ENCODE measurements at places on chromosomes 4 and X.

- DNase-seq, result no peak
Measured at GRCh38 chr4:90641861-90642599, 514.8 kb downstream of the CCSER1 start.

DNA sequence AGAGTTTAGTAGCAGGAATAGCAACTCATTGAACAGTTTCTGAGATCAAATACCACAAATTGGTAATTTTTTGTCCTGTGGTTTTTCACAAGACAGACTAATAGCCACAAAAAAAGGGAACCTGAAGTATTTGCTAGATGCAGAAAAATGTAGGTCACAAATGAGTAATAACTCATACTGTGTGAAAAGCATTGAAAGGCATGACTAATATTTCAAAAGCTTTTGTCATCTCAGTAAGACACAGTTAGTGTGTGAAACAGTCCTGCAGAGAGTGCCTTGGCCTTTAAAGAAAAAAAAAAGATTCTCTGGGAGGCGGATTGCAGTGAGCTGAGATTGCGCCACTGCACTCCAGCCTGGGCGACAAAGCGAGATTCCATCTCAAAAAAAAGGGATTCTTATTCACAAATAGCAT is 31.4 kb upstream of the SLC25A31 start:
- DNase-seq, result no peak

DNA sequence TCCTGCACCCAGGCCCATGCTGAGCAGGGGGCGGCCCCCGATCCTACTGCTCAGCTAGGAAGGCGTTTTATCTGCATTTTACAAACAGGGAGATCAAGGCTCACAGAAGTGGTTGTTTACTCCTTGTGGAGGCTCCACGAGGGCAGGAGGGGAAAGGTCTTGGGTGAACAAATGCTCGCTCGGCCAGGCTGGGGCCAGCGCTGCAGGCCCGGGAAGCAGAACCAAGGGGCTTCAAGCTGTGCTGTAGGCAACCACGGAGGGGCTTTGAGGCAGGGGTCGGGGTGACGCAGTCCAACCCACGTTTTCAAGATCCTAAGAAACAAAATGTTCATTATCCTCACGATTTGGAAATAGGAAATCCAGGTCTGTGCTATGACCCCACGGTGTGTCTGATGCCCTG is 125.8 kb downstream of the HMX1 start:
- DNase-seq, result no peak

- no peak for DNase-seq
Measured at GRCh38 chrX:107571296-107571998, 56.9 kb upstream of the PRPS1 start.

- DNase-seq, result no peak
Measured at GRCh38 chrX:68703369-68703768, 55.9 kb downstream of the STARD8 start.

- no peak for DNase-seq
Measured at GRCh38 chr4:79907001-79907400, 166.0 kb downstream of the ANTXR2 start.

DNA sequence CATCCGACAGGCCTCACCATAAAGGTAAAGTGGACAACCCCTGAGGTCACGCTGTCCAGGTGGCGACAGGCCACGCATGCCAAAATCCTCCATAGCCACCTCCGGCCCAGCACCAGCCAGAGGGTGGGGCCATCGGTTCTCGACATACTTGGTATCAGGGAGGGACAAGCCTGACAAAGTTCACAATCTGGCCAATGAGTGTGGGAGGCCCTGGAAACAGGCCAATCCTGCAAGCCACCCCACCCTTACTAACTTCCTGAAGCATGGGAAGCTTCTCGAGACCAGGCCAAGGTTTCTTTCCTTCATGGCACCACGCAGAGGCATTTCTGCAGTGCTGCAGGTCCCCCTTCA is 73.8 kb downstream of the MTMR1 start:
- DNase-seq, result no peak

DNA sequence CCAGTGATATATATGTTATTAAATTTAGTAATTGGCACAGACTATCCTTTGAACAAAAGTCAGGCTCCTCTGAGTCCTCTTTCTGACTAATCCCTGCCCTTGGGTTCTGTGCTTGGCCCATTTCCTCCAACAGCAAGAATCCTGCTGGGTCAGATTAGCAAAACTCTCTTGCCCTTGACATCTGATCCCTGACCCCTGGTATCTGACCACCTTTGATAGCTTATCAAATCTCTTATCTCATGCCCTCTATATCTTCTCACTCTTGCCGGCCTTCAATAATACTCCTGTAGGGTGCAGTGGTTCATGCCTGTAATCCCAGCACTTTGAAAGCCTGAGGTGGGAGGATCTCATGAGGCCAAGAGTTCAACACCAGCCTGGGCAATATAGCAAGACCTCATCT is 245.5 kb upstream of the FAM47A start:
- no peak for DNase-seq

DNA sequence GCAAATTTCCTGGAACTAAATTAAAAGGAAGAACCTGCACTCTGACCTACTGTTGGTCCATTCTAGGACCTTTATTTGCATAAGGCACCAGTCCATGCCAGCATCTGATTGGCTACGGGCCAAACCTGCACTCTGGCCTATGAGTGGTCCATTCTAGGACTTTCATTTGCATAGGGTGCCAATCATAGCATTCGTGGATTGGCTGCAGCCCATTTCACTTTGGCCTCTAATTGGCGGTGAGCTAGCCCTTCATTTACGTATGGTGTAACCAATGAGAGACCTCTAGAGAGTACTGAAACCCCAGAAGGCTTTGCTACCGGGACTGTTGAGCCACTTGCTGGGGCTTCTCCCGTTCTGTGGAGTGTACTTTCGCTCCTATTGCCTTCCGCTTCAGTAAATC is 6.1 kb upstream of the RNF175 start:
- DNase-seq, result no peak

GRCh38 chr4:9765091-9765490 is 16.3 kb upstream of the DRD5 start:
- no peak for DNase-seq

DNA sequence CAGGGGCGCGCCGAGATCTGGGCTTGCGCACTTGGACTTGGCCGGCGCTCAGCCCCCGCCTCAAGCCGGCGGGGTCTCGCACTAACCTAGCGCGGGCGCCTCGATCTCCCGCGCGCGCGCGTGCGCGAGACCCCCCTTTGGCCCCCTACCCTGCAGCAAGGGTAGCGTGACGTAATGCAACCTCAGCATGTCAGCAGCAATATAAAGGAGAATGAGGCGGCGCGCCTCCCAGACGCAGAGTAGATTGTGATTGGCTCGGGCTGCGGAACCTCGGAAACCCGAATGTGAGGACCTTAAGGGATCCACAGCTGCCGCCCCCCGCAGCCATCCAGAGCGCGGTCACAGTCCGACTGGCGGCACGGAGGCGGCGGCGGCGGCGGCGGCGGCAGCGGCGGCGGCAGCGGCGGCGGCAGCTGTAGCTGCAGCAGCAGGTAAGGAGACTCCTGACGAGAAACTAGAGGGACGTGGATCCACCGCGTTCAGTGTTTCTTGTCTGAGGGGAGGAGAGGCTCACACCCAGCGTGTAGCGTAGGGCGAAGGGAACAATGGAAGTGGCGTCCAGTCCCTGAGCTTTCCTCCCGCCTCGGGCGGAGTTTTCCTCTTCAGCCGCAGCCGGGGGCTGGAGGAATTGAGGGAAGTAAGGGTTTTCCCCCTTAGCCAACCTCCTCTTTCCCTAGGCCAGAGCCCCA is at the start of the genes SATL1 and ZNF711:
Gene SATL1 (minus strand): TSS at position 19 of the 689 bp plus-strand sequence. CDS start 134,811 bp downstream, outside the sequence.
Gene ZNF711 (plus strand): TSS at position 231 of the 689 bp plus-strand sequence. CDS start 3,582 bp downstream, outside the sequence.
- DNase-seq, result no peak

DNA sequence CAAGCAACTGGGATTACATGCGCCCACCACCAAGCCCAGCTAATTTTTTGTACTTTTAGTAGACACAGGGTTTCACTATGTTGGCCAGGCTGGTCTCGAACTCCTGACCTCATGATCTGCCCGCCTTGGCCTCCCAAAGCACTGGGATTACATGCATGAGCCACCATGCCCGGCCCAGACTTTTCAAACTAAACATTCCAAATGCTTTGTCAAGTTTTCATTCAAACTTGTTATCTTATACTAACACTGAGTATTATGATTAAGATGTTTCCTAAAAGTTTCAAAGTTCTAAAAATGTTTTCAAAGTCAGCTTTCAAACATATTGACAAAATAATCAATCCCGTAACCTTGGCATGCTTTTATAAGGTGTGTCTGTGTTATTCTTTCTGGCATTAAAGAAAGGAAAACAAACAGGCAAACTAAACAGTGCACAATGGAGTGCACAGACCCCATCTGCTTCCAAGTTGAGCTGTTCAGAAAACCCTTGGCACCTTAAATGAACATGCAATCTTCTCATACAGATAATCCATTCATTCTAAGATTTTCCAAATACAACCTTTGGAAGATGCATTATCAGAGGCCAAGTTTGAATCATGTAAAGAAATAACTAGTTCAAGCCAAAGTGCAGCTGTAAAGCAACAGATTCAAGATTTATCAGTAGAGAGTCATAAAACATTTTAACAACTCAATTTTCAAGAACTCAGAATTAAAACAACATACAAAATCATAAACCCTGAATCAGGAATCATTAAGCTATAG is 49.1 kb downstream of the ABCG2 start:
- no peak for DNase-seq

DNA sequence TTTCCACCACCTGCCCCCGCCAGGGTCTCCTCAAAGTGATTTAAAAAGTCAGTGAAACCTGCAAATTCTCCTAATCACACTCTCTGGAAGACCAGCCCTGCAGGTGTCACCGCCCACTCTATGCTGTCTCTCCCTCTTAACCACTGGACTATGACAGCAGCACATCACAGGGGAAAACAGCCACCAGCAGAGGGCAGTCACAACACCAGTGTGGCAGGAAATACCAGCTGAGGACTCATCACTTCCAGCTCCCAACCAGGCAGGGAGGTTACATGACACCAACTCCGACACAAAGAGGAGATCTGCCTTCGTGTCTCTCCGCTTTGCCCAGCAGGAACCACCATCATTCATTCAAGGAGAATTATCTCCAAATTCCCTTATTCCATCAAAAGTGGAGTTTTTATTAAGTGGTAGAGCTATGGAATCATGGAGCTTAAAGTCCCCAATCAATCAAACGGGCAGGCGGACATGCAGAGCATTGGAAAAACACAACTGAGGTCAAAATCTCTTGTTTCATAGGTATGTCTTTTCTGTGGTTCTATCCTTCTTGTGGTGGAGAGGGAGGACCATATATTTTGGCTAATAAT is 91.3 kb downstream of the NSUN7 start:
- DNase-seq, result peak; percentile 56

GRCh38 chrX:133838761-133839676 is 146.4 kb downstream of the GPC3 start:
- DNase-seq, result no peak

GRCh38 chr4:159047478-159048165 is 55.3 kb upstream of the RAPGEF2 start:
- no peak for DNase-seq

DNA sequence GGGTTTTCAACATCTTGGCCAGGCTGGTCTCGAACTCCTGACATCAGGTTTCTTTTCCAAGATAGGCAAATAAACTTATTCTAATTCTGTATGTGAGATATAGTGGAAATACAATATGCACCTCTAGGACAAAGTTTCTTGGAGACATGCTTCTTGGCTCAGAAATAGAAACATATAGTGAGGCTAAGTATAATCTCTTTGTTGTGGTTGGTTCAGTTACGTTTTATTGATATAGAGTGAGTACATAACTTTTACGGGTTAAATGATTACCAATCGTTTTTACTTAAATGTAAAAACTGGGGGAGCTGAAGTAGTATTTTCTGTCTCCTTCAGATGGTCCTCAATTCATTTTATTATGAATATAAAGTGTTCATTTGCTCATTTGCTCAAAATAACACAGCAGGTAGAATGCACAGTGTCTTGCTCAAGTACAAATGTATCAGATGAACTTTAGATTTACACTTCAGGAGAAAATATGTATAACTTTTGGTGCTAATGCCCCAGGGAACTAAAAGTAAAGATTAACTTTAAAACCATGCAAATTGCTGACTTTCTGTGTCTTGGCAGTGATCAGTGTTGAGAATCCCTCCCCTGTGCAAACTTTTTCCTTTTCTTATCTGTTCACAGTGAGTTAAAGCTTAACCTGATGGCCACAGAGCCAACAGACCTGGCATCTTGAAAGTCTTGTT is 77.6 kb downstream of the AFF1 start:
- no peak for DNase-seq

DNA sequence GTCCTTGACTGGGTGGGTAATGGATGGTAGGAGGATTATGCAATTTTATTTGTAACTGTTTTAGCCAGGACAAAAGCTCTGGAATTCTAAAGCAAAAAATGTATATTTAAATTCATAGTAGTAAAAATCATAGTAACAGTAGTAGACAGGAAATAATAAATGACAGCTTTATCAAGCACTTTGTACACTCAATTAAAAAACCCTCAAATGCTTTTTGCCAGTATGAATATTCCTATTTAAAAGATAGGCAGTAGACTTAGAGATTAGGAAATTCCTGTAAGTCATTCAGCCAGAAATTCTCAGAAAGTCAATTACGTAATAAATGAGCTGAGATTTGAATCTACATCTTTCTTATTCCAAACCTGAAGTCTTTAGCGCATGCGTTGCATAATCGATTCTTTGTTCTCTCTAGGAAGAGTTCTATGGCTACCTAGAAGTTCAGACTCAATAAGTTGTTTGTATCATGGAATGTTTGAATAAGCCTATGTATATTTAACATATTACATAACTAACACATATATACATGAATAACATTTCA is 2.5 kb downstream of the AADAT start:
- DNase-seq, result no peak

DNA sequence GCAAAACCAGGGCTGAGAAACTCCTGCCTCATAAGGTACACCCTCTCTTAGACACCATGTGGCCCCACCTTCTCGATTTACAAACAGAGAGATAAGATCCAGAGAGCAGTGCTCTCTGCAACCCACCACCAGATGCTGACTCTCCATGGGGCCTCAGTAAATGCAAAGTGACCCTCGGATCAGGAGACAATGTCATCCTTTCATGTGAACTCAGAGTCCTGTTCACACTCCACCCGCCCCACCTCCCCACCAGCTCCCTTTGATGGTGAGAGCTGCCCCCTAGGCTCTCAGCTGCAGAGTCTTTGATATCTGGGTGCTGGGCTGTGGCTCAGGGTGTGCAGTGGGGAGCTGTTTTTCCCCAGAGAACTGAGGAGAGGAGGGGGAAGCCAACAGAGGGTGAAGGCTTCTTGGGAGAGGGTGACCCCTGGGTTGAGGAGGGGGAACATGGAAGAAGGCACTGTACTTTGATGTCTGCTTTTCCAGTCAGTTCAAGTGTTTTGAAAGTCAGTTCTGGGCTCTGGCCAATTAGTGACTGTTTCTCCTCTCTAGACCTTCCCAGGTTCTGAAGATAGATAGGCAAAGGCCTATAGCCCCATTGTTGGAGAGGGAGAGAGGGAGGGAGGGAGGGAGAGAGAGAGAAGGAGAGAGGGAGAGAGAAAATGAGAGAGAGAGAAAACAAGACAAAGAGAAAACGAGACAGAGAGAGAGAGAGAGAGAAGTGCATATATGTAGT is 88.2 kb downstream of the SCD5 start:
- no peak for DNase-seq

DNA sequence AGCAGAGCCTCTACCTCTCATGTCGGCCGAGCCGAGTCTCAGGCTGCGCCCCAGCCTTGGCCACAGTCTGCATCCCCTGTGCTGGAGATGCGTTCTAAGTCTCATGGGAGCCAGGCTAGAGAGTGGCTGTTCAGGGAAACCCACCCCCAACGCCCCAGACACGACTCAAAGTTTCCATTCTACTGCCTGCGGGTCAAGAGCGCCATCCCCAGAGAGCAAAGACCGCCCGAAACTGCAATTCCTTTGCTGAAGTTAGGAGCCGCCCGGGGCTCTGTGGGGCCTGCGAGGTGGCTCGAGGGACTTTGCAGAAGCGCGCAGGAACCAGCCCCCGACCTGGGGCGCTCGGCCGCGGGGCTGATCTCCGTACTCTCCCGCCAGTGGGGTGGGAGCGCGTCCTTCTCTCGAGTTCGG is 10.0 kb upstream of the ELF4 start:
- no peak for DNase-seq

All from stimulated activated CD4-positive, alpha-beta T cell treated with anti-CD3 and anti-CD28 coated beads, TNF-alpha, amount 100 ng/mL, for 1 hour (primary cell).